ENCODE measurements at places on chromosomes 12 and 14. TPM values are rescaled to one million over a fixed set of nuclear protein-coding genes. Genes with fewer than 3 reads are reported as not detected.

- no peak overlapping the region for H3K27ac ChIP-seq
- no peaks in the 10 kb centered on the region for H3K4me1 ChIP-seq
- no peak overlapping the region for H3K4me3 ChIP-seq
- no peak for DNase-seq
Observed at GRCh38 chr14:77485256-77485655, 13.4 kb downstream of the ISM2 start.

TCHP gene
- 33.3 TPM for total RNA-seq

DNA sequence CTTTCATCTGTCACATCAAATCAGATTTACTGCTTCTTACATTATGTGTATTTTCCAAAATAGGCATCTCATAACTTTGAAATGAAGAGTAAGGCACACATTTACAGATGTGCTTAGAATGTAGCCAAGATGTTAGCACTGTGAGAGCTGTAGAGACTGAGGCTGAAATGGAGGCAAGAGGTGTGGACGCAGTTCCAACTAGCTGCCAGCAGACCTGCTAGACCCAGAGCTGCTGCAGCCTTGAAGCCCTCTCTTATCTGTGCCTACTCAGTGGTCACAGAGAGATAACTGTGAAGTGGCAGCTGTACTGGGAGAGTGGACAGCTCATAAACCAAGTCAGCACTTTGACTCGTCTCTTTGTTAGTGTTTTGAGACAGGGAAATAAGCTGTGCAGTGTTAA, 470.9 kb downstream of the CCER1 start:
- H3K36me3 ChIP-seq, result no peaks in the 10 kb centered on the region
- H3K4me3 ChIP-seq, result no peak overlapping the region
- no peak for DNase-seq
- H3K27me3 ChIP-seq, result no peaks in the 10 kb centered on the region

INSM2 gene
- not detected for total RNA-seq

DNA sequence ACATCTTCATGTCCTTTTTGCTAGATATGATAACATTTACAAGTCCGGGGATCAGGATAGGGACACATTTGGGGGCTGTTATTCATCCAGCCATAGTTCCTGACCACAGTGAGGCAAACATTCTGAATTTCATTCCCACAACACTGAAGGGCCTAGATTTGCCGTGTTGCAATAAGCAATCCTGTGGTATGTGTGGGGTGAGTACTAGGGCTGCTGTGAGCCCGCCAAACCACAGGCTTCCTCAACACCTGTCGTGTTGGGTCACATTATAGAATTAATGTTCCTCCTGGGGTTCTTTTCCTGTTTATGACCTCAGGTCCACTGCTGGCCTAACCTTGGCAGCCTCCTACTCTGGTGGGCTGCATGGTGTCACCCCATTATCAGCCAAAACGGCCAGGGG, 119.2 kb downstream of the TBC1D30 start:
- peaks cover 2% of the 10 kb centered on the region for H3K27me3 ChIP-seq
- no peak for DNase-seq
- no peak overlapping the region for H3K4me3 ChIP-seq
- H3K4me1 ChIP-seq, result peaks cover 12% of the 10 kb centered on the region
- no peaks in the 10 kb centered on the region for H3K36me3 ChIP-seq
- H3K27ac ChIP-seq, result no peak overlapping the region

All from activated CD8-positive, alpha-beta T cell treated with anti-CD3 and anti-CD28 coated beads, Interleukin-2, amount 10 ng/mL, durations not matched to agents 7 days and 5 days (primary cell).